CD4-positive, alpha-beta T cell treated with Interleukin-2 at 100 ng/mL for 4 hours (primary cell): ENCODE measurements at places on chromosomes 2 and 18.

DNA sequence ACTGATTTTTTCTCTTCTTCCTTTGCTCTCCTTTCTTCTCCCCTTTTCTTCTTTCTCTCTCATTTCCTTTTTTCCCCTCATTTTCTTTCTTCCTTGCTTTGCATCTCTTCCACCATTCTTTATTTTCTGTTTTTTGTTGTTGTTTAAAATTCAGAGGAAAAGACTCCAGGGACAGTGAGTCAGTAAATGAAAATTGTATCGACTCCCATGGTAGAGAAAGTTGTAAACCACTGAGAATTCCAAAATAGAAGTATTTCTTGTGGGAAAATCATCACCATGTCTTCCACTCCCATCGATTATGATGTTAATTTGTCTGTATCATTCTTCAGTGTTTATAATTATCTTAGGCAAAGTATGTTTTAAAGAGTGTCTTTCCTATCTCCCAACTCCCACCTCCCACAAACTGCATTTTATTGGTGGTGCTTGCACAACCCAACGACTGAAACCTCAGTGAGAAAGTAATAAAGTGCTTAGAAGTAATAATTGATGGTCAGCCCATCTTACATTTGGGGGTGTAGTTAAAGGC is 134.3 kb downstream of the IRS1 start:
- DNase-seq: no peak

DNA sequence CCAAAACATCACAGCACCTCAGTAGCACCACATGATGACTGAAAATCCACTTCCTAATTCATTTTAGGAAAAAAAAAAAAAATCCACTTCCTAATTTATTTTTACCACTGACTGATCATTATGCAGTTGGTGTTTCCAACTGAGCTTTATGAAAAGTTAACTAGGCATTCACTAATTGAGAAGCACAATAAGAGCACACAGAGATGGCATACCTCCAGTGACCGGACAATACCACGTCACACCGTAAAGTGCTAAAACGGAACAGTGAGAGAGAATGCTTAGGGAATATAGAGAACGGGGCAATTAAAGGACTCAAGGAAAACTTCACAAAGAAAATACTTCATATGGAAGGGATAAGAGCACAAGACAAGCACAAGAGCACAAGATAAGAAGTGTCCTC is 212.5 kb downstream of the NBAS start:
- DNase-seq: no peak

- DNase-seq: no peak
Observed at GRCh38 chr2:36854241-36854640, 112.1 kb downstream of the STRN start.

GRCh38 chr18:12990641-12990966 is 558 bp upstream of the CEP192 start:
- no peak for DNase-seq

GRCh38 chr18:78980279-78980771 is 707 bp downstream of the SALL3 start:
- DNase-seq: no peak

DNA sequence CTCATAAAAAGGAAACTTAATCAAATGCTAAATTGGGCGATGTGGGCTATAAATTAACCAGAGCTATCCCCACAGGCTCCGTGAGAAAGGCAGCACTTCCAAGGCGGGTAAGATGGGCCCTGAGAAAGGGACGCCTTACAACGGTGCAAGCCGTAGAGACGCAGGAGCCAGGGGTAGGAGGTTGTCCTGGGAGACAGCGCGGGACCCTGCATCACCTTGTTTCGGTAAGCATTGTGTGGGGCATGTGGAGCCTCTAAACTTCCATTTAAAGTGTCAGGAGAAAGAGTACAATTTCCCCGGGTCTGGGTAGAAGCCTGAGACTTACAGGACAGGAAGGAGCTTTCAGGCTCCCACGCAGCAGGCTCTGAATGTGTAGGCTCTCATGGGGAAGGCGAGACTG is 1.2 kb upstream of the PER2 start:
- no peak for DNase-seq

GRCh38 chr18:75790111-75790510 is 362.6 kb upstream of the SMIM21 start:
- DNase-seq: no peak

DNA sequence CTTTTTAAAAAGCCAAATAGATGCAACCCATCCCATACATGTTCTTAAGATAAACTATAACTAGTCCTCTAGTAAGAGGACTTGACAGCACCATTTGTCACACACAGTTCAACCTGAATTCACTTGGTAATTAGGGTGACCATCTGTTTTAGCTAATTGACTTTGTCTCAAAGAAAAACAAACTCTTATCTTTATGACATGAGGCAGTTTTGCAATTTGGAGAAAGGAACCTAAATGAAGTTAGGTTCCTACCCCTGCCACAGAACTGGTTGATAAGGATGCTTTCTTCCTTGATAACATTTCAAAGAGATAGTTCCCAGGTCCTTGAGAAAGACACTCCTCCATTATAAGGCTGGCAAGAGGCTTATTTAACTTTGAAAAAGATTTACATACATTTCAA is 57.4 kb upstream of the LRRTM1 start:
- DNase-seq: no peak

GRCh38 chr2:16507655-16508489 is 157.8 kb downstream of the CYRIA start:
- DNase-seq: no peak

- DNase-seq: no peak
Observed at GRCh38 chr2:64470071-64470470, 16.1 kb downstream of the LGALSL start.

GRCh38 chr2:28408764-28409599 is 16.3 kb downstream of the FOSL2 start:
- DNase-seq: peak; percentile 80

- DNase-seq: no peak
Observed at GRCh38 chr2:46197672-46198071, 99.5 kb upstream of the EPAS1 start.

DNA sequence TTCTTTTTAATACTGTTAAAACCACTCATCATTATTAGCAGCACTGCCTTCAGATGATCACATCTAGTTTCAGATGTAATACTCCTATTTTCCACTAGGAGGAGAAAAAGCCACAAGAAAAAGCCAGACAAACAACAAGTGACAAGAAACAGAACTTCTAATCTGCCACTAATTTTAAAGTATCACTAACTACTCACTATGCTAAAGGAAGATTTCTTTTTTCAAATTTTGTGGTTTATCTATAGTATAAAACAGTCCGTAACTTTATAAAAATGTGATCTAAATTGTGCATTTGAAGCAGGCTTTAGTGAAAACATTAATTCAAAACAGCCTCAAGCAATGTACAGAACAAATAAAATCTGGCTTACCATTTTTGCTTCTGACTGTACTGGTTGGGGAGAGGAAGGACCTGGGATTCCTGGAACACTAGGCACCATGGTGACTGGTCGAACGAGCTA is 56.8 kb downstream of the ATF2 start:
- DNase-seq: peak; percentile 69

DNA sequence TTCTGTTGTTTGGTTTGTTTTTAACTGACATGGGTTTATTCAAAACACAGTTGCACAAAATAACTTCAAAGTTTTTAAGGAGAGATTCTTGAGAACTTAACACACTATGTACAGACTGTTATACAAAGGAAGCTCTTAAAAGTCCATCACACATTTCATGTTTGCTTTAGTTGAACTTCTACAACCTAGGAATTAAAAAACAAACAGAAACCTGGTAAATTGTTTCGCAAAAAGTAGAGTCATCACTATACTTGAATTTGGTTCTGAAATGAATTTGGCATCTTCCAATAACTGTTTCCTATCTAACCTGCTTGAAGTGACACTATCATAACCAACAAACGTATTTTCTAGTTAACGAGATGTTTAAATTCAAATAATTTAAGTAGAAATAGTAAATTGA is 21.8 kb downstream of the TRIP12 start:
- no peak for DNase-seq

DNA sequence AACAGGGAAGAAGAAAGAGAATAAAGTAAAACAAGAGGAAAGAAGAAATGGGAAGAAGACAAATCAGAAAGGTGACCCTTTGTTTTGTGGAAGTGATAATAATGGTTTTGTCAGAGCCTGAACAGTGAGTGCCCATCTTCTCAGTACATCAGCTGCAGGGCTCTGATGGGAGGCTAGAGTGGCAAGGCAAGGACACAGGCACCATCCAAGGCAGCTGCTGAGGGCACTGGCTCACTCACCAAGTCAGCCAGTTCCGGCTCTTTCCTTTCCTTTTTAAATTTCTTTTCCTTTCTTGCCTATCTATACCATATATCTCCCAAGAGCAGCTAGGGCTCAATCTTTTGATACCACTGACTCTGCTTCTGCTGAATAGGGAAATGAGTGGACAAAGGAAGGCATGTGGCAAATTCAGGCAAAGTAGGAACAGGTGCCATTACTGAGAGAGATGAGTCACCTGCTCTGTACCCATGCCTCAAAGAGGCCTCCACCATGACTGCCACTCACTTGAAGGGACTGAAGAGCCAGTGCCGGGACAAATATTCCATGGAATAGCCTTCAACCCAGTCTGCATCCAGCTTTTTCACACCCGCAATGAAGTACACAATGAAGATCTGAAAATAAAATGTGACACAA is 6.2 kb downstream of the GGCX start:
- DNase-seq: no peak

DNA sequence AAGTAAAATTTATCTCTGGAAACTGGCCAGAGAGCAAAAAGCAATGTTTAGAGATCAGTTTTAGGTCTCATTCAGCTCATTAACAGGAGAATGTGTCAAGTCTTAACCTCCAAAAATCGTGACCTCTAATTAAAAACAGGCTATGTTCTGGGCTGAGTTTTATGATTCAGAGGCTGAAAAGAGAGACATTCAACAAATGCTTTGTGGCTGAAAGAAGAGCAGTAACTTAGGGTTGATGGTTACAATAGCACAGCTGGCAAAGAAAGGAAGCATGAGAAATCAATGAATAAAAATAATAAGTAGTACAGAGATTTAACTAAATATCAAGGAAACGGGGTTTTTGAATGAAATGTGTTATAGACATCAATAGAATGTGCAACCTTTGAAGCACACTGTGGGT is 13.1 kb downstream of the TGIF1 start:
- DNase-seq: no peak

GRCh38 chr18:45063246-45064038 is 382.8 kb downstream of the SETBP1 start:
- DNase-seq: no peak

- DNase-seq: no peak
Observed at GRCh38 chr18:31659576-31660177, 24.7 kb downstream of the B4GALT6 start.

GRCh38 chr18:79199691-79200374 is 130.6 kb downstream of the ATP9B start:
- peak; percentile 7 for DNase-seq

DNA sequence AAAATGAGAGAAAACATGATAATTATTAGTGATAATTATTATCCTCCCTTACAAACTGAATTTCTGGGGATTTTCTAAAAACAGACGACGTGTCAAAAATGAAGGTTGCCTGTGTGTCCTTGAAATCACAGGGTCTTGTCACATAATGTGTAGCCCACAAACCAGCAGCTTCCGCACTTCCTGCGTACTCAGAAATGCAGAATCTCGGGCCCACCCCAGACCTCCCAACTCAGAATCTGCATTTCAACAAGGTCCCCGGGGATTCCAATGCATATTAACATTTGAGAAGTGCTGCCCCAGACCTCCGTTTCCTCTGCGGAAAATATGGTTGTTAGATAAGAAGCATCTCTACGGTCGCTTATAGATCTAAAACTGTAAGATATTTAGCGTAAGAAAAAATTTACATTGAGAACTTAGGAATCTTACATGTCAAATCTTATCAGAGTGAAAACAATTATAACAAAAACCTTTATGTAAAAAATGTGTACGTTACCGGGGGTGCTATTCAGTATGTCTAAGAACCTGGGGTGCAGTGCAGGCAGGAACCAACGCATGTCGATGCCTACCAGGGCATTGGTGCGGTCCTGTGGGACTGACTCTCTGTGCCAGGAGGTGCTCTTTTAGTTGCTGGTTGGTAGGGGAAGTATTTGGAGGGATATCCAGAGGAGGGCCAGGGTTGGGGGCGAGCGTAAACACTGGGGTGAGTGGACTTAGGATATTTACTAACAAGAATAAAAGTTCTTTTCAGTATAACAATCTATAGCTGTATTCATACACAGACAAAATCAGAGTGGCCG is 15.2 kb downstream of the CDKL4 start:
- DNase-seq: no peak

DNA sequence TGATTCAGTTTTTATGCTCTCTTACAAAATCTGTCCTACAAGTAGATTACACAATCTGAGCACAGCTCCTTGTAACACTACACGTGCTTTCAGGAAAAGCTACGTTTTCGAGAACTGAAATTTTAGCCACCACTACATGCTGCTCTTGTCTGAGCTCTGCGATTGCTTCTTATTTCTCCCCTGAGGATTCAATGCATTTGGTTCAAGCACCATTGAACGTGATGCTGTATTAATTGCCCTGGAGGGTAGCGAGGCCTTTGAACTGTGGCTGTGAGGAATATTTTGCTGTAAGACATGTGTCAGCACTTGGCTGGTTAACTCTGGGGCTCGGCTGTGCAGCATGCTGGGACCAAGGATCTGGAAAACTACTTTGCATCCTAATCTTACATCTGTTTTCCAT is 405.8 kb downstream of the EPHA4 start:
- no peak for DNase-seq

GRCh38 chr2:130310881-130311280 is 31.8 kb upstream of the IMP4 start:
- DNase-seq: no peak

- no peak for DNase-seq
Observed at GRCh38 chr2:231780123-231780908, 766 bp downstream of the PDE6D start.

DNA sequence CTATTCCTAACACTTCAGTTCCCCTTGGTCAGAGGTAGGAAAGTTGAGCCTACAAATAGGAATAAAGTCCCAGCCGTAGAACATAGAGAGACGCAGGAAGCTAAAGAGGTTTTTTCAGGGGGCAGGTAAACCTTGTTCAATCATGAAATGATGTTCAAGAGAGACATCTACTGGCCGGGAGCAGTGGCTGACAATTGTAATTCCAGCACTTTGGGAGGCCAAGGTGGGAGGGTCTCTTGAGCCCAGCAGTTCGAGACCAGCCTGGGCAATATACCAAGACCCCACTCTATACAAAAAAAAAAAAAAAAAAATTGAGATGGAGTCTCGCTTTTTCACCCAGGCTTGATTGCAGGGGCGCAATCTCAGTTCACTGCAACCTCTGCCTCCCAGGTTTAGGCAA is 66.7 kb upstream of the DNAJC10 start:
- no peak for DNase-seq

- DNase-seq: no peak
Observed at GRCh38 chr18:56511996-56512395, 126.4 kb downstream of the TXNL1 start.

DNA sequence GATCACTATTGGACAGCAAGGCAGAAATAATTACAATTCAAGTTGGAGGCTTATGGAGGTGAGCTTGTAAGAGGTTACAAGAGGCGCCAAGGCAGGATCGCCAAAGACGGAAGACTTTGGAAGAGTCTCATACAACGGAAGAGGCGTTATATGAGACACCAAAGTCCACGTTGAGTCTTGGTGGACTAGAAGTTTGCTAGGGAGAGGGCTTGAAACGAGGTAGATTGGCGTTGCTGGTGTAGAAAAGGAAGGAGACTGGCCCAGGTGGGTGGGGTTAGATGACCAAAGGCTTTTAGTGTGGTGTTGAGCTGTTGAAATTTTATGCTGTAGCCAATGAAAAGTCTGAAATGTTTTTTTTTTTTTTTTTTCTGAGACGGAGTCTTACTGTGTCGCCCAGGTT is 1.4 kb downstream of the MSH2 start:
- no peak for DNase-seq
